ENCODE measurements at places on chromosomes 11 and 22.

- no peak for DNase-seq
Observed at GRCh38 chr11:7307836-7308235, 56.1 kb downstream of the SYT9 start.

DNA sequence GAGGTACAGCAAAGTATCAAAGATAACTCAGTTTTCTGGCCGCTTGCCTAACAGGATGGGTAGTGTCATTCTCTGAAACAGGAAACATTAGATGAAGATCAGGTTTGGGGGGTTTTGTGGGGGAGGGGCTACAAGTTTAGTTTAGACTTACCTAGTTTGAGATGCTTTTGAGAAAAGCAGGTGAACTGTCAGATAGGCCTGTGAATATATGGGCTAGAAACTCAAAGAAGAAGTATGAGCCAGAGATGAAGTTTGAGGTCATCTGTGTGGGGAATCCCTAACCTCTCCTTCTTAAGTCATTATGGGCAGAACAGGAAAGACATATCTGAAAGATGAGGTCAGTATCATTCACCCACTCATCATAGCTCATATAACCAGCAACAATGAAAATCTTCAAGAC, 11.9 kb downstream of the HOATZ start:
- no peak for DNase-seq

DNA sequence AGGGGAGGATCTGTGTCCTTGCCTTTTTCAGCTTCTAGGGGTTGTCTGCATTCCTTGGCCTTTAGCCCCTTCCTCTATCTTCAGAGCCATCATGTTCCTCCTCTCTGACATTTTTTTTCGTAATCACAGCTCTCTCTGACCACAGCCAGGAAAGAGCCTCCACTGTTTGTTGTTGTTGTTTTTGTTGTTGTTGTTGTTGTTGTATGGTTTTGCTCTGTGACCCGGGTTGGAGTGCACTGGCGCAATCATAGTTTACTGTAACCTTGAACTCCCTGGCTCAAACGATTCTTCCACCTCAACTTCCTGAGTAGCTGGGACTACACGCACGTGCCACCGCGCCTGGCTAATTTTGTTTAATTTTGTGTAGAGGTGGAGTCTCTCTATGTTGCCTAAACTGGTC, 55.3 kb upstream of the KCNQ1OT1 start:
- DNase-seq, result no peak

DNA sequence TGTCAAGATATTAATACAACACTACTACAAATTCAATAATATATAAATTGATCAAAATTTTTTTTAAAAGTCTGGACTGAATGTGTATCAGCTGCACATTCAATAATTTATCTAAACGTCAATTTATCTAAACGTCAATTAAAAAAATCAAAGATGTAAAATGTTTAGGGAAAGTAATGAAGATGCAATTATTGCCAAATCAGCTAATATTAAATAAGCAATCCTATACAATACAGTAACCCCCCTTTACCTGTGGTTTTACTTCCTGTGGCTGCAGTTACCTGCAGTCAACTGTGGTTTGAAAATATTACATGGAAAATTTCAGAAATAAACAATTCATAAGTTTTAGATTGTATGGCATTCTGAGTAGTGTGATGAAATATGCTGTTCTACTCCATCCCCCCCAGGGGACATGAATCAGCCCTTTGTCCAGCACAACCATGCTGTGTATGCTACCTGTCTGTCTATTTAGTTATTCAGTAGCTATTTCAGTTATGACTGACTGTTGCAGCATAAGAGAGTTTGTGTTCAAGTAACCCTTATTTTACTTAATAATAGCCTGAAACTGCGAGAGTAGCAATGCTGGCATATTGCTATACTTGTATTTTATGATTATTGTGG, 72.2 kb downstream of the CWF19L2 start:
- no peak for DNase-seq

- DNase-seq, result no peak
Observed at GRCh38 chr11:23364076-23364475, 503.8 kb upstream of the CCDC179 start.

All from G401 (cell line).